ENCODE measurements at places on chromosomes 3 and 15. TPM values are rescaled to one million over a fixed set of nuclear protein-coding genes. Genes with fewer than 3 reads are reported as not detected.

APBA2 gene
- total RNA-seq = 29.7 TPM

FAM3D gene
- total RNA-seq = not detected

RBP2 gene
- total RNA-seq = not detected

TF gene
- not detected for total RNA-seq

GATA2 gene
- 52.0 TPM for total RNA-seq

ACSBG1 gene
- total RNA-seq = 0.07 TPM

FSIP1 gene
- total RNA-seq = 0.47 TPM

ANKRD63 gene
- total RNA-seq = not detected

INSYN1 gene
- not detected for total RNA-seq

APOD gene
- 9.9 TPM for total RNA-seq

SCG3 gene
- not detected for total RNA-seq

SLITRK3 gene
- total RNA-seq = not detected

CIB2 gene
- 0.27 TPM for total RNA-seq

NPRL2 gene
- total RNA-seq = 15.5 TPM

CDC25A gene
- total RNA-seq = 22.5 TPM

ZNF502 gene
- total RNA-seq = 3.0 TPM

SLC7A14 gene
- total RNA-seq = 0.25 TPM

ATP8B4 gene
- total RNA-seq = under 0.01 TPM

GPR149 gene
- total RNA-seq = not detected

TMOD2 gene
- total RNA-seq = 8.0 TPM

PRR20G gene
- not detected for total RNA-seq

TIMP4 gene
- 0.98 TPM for total RNA-seq

BMF gene
- 4.5 TPM for total RNA-seq

SMAD6 gene
- 25.6 TPM for total RNA-seq

ACKR2 gene
- total RNA-seq = 0.67 TPM

ZNF860 gene
- 1.6 TPM for total RNA-seq

GRK7 gene
- not detected for total RNA-seq

CMTM6 gene
- total RNA-seq = 123 TPM

SENP7 gene
- total RNA-seq = 3.5 TPM

PGBD4 gene
- 0.98 TPM for total RNA-seq

WNT5A gene
- total RNA-seq = 0.93 TPM

CCDC191 gene
- total RNA-seq = 0.80 TPM

NR1I2 gene
- 0.05 TPM for total RNA-seq

THRB gene
- 0.39 TPM for total RNA-seq

AGBL1 gene
- total RNA-seq = not detected

AMOTL2 gene
- 127 TPM for total RNA-seq

SLC28A1 gene
- not detected for total RNA-seq

Data from mammary microvascular endothelial cell (primary cell).